ENCODE measurements at places on chromosomes 5 and 9. TPM values are rescaled to one million over a fixed set of nuclear protein-coding genes. Genes with fewer than 3 reads are reported as not detected.

NIM1K gene
- total RNA-seq = 6.3 TPM

HEMGN gene
- 2.7 TPM for total RNA-seq

LCN2 gene
- total RNA-seq = not detected

PPIC gene
- 4.7 TPM for total RNA-seq

PTGER4 gene
- total RNA-seq = 1.3 TPM

FAM221B gene
- total RNA-seq = not detected

LHX6 gene
- total RNA-seq = 1.5 TPM

ADAMTSL2 gene
- 1.8 TPM for total RNA-seq

NME5 gene
- 14.7 TPM for total RNA-seq

CD180 gene
- total RNA-seq = 0.64 TPM

FABP6 gene
- not detected for total RNA-seq

OR1Q1 gene
- total RNA-seq = not detected

C5orf52 gene
- total RNA-seq = not detected

PLEKHG4B gene
- 8.2 TPM for total RNA-seq

UGT3A1 gene
- not detected for total RNA-seq

RBM27 gene
- total RNA-seq = 42.8 TPM

CCNB1 gene
- total RNA-seq = 40.5 TPM

ORM2 gene
- total RNA-seq = not detected

PCDHB8 gene
- total RNA-seq = 6.9 TPM

ZFP2 gene
- total RNA-seq = 6.4 TPM

Measured in cerebellum (tissue), 4 donors.